ENCODE measurements at places on chromosomes 7 and 10.

DNA sequence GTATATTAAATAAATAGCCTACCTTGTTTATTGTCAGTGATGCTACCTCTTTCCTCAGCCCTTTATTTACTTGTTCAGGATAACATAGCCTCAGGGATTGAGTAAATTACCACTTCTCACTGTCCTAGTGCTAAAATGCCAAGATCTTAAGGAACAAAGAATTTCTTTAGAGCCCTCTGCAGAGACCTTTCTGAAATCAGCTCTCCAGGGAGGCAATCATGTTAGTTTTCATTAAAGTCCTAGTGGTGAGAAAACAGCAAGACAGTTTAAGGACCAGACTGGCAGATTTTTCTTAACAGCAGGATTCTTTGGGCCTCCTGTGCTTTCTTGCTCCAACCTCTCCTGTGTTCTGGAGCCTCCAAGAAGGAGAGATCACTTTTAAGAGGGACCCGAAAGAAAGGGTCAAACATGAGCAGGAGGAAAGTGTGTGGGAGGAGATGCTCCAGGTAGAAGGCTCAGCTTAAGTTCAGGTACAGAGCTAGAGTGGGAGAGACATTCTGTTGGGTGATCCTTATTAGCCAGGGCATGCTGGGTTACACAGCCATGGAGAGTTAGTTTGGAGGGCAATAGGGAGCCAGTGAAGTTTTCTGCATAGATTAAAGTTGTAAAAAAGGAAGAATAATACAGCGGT is 1.2 kb upstream of the PLCE1 start:
- DNase-seq: no peak

DNA sequence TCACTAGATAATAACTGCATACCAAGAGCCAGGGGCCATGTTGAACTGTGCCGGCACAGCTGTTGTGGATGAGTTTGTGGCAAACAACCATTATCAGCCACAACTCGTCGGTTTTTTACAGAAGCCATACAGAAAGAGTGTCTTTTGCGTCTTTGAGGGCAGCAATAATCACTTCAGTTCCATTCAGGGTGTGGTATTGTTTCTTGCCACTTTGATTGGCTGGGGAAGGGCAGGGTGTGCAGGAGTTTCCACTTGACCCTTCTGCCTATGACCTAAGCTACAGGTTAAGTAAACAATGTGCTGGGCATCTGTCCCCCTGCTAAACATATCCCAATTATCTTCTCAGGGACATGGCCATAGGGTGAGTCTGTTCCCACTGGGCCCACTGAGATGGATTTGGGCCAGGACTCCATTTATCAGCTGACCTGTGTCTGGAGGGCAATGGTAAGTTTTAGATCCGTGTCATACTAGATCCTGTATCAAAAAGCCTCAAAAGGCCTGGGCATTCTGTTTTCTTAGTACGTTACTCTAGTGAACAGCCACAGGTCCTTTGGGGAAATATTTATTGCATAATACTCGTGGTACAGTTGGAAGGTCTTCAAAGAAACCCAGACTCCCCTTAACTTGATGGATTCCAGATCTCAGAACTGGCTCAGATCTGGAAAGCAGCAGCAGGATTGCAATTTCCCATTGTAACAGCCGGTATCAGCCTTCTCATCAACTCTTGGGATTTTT is 15.9 kb downstream of the ZNF3 start:
- no peak for DNase-seq

- no peak for DNase-seq
These were observed 81.7 kb upstream of the FGFR2 start for GRCh38 chr10:121679916-121680315.

GRCh38 chr10:91006001-91006751 is 85.3 kb upstream of the ANKRD1 start:
- peak; percentile 26 for DNase-seq

GRCh38 chr10:33833566-33833965 is 499.1 kb upstream of the NRP1 start:
- no peak for DNase-seq

DNA sequence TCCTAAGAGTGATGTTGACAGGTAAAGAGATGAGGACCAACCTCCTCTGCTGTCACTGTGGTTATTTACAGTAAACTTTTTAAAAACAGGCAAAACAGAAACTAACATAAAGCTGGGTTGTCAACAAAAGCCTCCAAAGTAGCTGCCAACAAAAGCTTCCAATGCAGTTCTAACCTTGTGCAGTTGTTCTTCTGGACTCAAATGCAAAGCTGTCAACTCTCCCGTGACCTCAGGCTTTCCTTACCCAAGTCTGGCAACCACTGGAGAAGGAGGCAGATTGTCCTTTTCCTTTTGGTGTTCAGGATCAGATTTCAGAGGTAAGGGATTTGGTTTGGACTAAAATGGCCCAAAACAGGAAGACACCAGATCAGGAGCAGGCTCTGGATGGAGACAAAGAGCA is 63.1 kb downstream of the DLG5 start:
- DNase-seq: no peak
